H4 (cell line): ENCODE measurements at places on chromosomes 1 and 21.
A peak's percentile ranks its signal among the peaks of the same experiment; 100 is the strongest.

GRCh38 chr1:36248250-36248894 lies 24.1 kb downstream of the THRAP3 start:
- peak; percentile 89 for DNase-seq

GRCh38 chr1:53317646-53318539 lies 10.0 kb downstream of the LRP8 start:
- DNase-seq, result no peak

GRCh38 chr1:1754051-1754815 lies 24.0 kb downstream of the NADK start:
- no peak for DNase-seq

DNA sequence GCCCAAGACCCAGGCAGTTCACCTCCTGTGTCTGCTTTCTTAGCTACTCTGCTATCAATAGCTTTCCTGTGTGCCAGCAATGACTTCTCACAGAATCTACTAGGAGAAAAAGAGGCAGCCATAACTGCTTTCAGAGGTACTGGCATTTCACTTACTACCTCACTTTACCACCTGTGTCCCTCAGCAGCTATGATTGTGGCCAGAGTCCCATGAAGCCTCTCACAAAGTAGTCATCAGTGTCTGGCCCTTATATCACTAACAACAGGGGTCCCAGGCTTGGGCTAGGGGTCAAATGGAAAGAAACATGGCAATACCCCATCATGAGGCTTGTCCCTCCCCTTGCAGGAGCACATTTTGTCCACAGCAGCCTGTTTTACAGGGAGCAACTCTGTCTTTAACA lies 62.7 kb upstream of the EPS8L3 start:
- no peak for DNase-seq

GRCh38 chr1:177023726-177024125 lies 140.8 kb downstream of the ASTN1 start:
- no peak for DNase-seq

DNA sequence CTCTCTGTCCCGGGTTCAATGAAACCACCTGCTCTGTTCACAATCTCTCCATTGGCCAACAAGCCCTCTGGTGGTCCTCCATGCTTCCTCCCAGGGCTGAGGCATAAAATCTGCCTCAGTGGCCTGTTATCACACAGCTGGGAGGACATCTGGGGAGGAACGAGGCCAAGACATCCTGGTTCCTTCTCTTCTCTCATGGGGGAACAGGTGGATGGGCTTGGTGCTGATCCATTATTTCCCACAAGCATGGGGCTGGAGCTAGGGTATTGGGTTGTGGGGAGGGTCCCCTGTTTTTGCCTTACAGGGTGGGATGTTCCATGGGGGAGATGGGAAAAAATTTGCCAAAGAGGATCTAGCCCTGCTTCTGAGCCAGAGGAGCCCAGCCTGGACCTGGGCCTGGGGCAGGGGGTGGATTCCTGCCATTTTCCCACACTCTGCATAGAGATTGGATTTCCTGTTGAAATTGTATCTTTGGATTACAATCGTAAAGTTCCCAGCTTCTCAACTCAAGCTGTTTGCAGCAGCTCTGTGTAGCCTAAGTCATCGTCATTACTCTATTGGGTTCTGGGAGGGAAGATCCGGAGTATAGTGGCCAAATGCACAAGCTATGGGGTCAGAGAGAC lies 124.7 kb downstream of the NAV1 start:
- no peak for DNase-seq

GRCh38 chr21:37073417-37074196 lies 553 bp downstream of the TTC3 start:
- peak; percentile 25 for DNase-seq

DNA sequence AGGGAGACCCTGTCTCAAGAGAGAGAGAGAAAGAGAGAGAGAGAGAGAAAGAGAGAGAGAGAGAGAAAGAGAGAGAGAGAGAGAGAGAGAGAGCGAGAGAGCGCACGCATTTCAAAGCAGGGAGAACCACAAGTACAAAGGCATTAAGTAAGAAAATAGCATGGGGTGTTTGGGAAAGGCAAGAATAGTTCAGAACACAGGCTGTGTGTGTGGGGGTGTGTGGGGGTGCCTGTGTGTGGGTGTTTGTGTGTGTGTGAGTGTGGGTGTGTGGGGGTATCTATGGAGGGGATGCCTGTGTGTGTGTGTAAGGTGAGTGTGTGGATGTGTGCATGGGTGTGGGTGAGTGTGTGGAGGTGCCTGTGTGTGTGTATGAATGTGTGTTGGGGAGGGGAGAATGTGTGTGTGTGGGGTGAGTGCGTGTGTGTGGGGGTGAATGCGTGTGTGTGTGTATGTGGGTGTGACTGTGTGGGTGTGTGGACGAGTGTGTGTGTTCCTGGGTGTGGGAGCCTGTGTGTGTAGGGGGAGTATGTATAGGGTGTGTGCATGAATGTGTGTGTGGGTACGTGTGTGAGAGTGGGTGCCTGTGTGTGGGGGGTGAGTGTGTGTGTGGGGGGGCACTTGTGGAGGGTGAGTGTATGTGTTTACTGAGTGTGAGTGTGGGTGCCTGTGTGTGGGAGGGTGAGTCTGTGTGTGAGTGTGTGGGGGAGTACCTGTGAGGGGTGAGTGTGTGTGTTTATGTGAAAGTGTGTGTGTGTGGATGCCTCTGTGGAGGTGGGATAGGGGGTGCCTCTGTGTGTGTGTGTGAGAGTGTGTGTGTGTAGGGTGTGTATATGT lies 19.1 kb upstream of the HDAC1 start:
- DNase-seq, result no peak
